Fibroblast of villous mesenchyme (primary cell): ENCODE measurements at places on chromosomes 4 and X. TPM values are rescaled to one million over a fixed set of nuclear protein-coding genes. Genes with fewer than 3 reads are reported as not detected.

Gene SMIM31
- not detected in 2 replicates for total RNA-seq

Gene PF4V1
- total RNA-seq, result not detected in 2 replicates

Gene MAGEC2
- not detected in 2 replicates for total RNA-seq

Gene ARHGAP24
- total RNA-seq, result 37.0 and 56.6 TPM in 2 replicates

Gene CENPVL1
- not detected in 2 replicates for total RNA-seq

Gene SMIM10L2A
- total RNA-seq, result under 0.01 TPM in 1 of 2 replicates, not detected in the other

Gene SSX3
- total RNA-seq, result not detected in 2 replicates

Gene GRID2
- not detected in 2 replicates for total RNA-seq

Gene LCORL
- total RNA-seq, result 14.2 and 19.4 TPM in 2 replicates

Gene SPACA5B
- total RNA-seq, result not detected in 2 replicates

Gene LRP2BP
- 0.32 and 1.3 TPM in 2 replicates for total RNA-seq

Gene PTTG2
- 0.43 and 0.64 TPM in 2 replicates for total RNA-seq

Gene MAOB
- under 0.01 and 0.43 TPM in 2 replicates for total RNA-seq

Gene SMIM10
- 4.3 and 6.8 TPM in 2 replicates for total RNA-seq

Gene USP17L19
- not detected in 2 replicates for total RNA-seq

Gene SLC16A2
- 10.6 and 10.8 TPM in 2 replicates for total RNA-seq

Gene MYOZ2
- total RNA-seq, result 0.32 and 0.43 TPM in 2 replicates

Gene ADAM29
- total RNA-seq, result not detected in 2 replicates

Gene HTN3
- not detected in 2 replicates for total RNA-seq

Gene HSFX1
- total RNA-seq, result 0.43 and 0.64 TPM in 2 replicates

Gene ETDB
- not detected in 2 replicates for total RNA-seq
